Fibroblast of skin of scalp (primary cell): ENCODE measurements at places on chromosomes 12 and 14.

- no peak for DNase-seq
Observed at GRCh38 chr14:82146846-82147245, 613.2 kb upstream of the SEL1L start.

- peak; percentile 78 for DNase-seq
Observed at GRCh38 chr14:49687942-49688700, at the start of gene POLE2. POLE2 (minus strand) TSS chr14:49688214; CDS start chr14:49688203, 11 bp downstream.

DNA sequence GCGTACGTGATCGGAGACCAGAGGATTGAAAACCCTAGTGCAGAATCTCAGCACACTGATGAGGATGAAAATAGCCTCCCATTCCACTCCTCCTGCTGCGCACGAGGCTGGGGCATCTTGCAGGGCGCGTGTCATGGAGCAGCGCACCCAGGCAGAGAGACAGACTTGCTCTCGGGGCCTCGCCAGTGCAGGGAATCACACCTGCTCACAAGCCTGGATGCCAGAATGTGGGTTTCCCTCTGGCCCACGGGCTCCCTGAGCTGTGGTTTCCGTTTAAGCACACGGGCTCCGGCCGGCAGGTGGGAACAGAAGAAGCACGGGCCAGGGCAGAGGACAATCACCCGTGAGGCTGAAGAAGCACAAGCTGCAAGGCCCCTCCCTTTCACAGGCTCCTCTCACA, 2.0 kb downstream of the FGF6 start:
- DNase-seq = no peak

DNA sequence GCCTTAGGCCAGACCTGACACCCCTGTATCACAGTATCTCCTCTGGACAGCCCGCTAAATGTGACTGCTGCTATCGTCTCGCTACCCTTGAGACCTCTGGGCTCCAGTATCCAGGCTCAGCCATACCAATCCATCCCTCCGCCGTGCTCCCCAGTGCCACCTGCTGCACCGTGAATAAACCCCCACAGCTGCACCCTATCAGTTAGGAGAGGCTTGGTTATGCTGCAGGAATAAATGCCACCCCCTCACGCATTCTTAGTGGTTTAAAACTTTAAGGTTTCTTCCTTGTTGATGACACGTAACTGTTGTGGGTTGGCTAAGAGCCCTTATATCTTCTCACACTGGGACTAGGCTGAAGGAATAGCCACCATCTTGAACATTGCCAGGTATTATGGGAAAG, 12.1 kb downstream of the CCDC63 start:
- no peak for DNase-seq

- no peak for DNase-seq
Observed at GRCh38 chr12:54287261-54288157, 7.0 kb downstream of the HNRNPA1 start.

GRCh38 chr12:14849661-14850060, 6.3 kb upstream of the ART4 start:
- no peak for DNase-seq

DNA sequence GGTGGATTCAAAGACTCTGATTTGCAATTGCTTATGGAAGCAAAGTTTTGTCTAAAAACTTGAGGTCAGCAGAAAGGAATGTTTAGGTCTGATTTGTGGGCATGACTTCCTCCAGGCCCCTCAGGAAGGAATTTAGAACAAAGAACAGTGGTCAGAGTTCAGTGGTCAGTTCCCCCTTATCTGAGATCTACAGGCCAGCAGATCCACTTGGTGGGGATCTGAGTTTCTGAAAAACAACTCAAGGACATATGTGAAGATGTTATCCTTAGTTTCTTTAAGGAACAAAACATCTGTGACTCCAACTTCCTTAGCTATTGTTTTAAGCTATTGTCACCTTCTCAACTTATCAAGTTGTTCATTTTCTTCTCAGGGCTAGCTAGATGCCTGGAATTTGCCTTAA, 28.0 kb upstream of the NAA30 start:
- DNase-seq = no peak
